Thymus (tissue), 14 donors: ENCODE measurements at places on chromosomes 2 and 18.

GRCh38 chr2:84963692-84964405, 7.1 kb upstream of the KCMF1 start:
- no peak for DNase-seq

DNA sequence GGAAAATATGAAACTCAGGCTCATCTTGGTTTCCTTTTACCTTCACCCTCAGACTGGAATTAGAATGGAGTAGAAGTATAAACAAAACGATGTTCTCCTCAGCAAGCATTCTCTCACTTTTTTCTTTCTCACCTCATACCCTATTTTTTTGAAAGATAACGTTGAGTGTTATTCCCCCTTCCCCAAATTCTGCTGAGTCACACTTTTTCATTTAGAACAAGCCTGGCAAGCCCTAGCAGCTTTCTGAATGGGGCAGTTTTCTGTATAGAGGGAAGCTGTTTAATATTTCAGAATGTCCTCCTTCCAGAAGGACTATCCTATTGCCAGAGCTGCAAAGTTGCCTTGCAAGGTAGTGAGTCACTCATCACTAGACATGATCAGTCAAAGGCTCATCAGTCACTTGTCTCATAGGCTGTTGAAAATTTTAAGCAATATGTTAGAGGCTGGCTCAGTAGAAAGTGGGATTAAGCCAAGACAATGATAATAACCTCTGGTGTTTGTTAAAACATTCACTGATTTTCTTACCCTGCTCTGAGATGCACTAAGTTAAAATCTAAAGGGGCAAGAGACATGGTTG, 416.1 kb downstream of the RNF144A start:
- no peak for DNase-seq

- DNase-seq, result peak; percentile 33
These were observed at the start of gene LGALSL for GRCh38 chr2:64453770-64454385. TSS of gene LGALSL (plus strand) at chr2:64454162. CDS start at chr2:64454546, 384 bp downstream.

DNA sequence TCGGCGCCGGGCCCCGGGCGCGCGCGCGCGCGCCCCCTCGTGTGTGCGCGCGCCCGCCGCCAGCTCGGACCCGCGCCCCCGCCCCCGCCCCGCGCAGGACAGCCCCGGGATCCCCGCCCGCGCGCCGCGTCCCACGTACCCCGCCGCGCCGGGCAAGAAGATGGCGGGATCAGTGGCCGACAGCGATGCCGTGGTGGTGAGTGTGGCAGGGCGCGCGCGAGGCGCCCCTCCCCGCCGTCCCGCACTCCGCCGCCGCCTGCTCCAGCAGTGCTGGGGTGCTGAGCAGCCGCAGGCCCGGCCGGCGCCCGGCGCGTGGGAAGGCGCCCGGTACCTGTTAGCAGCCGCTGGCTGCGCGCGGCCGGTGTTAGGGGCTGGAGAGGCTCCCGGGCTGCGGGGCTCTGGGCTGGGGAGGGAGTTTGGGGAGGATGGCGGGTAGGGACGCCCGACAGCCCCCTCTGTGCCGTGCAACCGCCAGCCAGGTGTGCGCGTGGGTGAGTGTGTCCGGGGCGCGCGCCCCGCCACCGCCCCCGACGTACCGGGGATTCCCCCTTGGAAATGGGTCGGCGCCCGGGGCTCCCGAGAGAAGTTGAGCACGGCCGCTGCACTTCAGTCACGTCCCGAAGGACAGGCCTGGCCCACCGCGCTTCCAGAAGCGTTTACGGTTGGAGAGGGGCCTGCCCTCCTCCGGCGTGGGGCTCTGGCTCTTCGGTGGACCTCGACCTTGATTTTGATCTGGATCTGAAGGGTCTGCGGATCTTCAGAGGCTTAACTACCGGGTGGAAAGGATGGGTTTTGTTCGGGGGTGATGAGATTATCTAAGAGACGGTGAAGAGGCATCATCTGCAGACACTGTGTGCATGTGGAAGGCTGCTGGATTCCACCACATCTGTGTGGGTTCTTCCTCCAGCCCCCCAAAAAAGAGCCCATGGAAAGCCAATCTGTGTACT, 697 bp downstream of the LGALSL start:
- no peak for DNase-seq

DNA sequence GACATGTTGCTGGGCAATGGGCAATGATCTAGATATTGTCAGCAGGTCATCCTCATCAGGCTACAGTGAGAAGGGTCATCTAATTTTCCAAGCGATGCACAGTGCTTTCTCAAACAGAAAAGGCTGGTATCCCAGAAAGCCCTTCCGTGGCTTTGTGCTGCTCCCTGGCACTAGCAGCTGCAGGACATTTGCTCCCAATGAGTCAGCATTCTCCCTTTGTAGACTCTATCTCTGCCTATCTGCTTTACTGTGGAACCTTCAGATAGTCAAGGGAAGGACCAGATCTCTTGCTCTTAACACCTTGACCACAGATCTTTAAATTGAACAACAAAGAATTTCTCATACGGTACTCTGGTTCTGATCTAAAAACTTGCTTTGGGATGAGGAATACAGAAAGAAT, 101.4 kb downstream of the CDH2 start:
- no peak for DNase-seq

- DNase-seq, result no peak
These were observed 19.2 kb upstream of the AP1S3 start for GRCh38 chr2:223856584-223856983.

DNA sequence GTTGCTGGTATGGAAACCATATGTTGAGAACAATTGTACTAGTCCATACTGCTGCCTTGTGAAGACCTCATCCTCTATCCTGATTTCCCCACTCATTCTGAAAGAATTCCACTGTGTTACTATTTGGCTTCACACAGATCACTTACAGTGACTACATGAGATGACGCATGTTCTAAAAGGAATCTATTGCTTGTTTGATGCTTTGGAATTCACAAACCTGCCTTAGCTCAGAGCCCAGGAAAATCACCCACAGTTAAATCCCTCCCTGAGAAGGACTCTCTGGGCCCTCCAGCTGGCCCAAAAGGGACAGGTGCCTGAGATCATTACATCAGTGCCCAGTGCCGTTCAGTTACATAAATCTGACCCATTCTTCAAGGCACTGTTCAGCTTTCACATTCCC, 45.3 kb downstream of the KLHL29 start:
- no peak for DNase-seq

- DNase-seq, result no peak
These were observed 108.1 kb downstream of the ARHGEF33 start for GRCh38 chr2:38997781-38998180.

DNA sequence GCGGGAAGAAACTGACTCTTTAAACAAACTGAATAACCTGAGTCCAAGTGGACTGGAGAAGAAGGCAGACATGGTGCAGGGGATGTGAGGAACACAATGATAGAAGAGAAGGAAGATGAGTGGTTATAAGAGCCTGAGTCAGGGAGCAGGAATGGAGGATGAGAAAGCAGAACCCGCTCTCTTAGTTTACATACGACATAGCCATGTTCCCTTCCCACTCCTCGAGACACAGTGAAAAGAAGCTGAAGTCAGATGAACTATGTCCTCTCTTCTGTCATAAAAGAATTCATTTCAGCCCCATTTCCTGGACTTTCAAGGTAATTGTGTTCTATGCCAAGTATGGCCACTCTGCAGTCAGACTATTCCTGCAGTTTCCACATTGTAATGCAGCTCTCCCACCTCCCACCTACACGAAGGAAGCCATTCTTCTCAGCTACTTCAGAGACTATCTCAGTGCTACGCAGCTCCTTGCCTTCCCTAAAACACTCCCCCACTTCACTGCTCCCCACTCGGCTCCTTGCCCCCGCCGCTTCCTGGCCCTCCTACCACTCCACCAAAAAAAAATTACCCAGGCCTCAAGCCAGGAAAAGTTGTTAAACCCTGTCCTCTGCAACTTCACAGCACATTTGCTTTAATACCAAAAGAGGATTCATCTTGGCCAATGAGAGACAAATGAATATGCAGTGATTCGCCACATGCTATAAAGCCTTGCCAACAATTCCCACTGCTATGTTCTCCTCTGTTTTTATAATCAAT, 323.4 kb upstream of the EPHA4 start:
- DNase-seq, result no peak

DNA sequence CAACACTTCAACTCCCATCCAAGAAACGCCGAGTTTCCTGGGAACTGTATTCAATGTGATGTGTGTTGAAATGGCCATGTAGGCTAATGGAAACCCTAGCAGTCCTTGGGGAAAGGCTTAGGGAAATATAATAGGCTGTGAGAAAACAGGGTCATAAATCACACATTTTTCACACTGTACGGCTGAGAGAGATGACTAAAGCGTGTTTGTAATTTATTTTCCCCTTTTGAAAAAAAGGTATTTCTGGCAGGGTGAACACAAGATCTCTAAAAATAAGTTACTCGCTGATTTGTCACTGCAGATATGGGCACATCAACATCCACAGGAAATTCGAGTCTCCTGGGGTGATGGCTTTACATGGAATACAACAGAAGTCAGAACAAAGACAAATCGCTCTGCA, 109.6 kb upstream of the ST6GAL2 start:
- DNase-seq, result no peak

DNA sequence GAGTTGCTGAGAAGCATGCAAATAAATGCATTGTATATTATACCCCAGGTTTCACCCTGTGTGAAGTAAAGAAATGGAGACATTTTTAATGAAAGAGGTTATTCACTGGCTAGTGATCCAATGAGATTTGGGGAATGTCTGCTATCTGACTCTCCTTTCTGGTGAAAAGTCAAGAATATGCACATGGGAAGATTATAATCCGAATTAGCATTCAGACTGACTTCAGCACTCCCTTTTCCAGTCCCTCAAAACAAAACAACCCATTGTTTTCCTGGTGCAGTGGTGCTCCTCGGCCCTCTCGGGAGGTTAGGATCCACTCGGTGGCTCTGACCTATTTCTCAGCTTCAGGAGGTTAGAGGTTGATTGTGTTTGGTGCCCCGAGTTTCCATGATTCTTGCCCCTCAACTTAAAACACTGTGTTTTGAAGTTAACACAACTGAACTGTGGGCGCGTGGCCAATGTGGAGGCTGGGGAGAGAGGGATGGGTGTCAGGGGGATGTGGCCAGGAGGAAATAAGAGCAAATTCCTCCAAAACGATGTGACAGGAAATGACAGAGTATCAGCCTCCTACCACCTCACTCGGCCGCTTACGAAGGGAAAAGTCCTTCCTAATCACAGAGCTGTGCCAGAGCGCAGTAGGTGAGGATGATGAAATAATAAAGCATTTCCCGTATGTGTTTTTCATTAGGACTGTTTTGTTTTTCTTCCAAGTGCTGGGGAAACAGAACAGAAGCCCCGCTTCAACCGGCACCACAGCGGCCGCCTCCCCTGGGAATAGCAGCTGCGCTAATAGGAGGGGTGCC, 440.1 kb downstream of the MTX2 start:
- DNase-seq, result no peak

GRCh38 chr2:26469092-26469710, 8.7 kb downstream of the OTOF start:
- no peak for DNase-seq

- no peak for DNase-seq
These were observed 522.2 kb upstream of the CNTNAP5 start for GRCh38 chr2:123502931-123503330.

- DNase-seq, result peak; percentile 10
These were observed 9.0 kb downstream of the DTNB start for GRCh38 chr2:25664183-25664964.

DNA sequence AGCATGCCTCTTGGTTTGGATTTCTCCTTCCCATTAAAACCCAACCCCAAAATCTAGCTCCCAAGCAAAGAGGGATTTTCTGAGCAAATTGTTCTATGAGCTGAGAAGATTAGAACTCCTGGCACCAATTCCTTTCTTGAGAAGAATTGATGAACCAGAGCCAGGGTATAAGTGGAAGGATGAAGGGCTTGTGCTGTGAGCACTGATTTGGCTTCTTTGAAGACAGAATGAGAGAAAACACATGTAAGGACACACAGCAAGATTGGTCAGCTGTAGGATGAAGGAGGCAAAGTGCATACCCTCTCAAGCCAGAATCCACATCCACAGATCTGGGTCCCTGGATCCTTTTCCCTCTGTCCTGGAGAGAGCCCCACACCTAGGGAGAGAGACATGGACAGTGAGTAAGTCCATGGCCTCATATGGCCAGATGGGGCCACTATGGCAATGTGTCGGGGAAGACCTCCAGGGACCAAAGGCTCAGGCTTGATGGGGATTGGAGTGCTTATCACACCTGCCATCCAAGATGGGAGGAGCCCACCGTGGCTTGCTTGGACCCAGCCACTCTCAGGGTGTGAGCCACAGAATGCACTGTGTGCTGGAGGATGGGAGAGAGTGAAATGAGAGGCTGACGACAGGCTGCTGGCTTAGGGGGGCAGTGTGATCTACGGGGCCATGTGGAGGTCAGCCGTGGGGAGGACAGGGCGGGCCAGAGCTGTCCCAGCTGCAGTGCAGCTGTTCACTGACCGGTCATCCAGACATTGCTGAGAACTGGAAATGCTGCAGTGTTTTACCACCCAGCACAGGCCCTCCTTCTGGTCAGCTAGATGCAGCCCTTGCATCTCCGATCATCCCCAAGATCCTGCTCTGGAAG, 339.8 kb downstream of the CYP26B1 start:
- no peak for DNase-seq

DNA sequence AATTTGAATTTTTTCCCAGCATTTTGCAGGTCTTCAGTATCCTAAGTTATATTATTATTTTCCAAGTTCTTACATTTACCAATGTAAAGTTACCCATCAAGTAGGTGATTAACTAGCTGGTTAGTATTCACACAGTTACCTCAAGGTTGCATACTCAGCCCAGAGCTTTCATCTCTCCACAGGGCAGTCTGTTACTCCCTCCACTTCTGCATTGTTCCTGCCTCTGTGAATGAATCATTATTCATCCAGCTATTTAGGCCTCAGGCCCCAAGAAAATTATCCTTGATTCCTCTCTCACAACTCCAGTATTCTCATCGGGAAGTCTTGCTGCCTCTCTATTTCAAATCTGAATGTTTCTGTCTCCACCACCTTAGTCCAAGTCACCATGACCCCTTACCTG, 92.2 kb downstream of the SMC6 start:
- no peak for DNase-seq

- no peak for DNase-seq
These were observed 491.2 kb upstream of the DDX18 start for GRCh38 chr2:117323331-117323730.

- peak; percentile 32 for DNase-seq
These were observed 217.2 kb downstream of the TNS1 start for GRCh38 chr2:217785544-217786045.

DNA sequence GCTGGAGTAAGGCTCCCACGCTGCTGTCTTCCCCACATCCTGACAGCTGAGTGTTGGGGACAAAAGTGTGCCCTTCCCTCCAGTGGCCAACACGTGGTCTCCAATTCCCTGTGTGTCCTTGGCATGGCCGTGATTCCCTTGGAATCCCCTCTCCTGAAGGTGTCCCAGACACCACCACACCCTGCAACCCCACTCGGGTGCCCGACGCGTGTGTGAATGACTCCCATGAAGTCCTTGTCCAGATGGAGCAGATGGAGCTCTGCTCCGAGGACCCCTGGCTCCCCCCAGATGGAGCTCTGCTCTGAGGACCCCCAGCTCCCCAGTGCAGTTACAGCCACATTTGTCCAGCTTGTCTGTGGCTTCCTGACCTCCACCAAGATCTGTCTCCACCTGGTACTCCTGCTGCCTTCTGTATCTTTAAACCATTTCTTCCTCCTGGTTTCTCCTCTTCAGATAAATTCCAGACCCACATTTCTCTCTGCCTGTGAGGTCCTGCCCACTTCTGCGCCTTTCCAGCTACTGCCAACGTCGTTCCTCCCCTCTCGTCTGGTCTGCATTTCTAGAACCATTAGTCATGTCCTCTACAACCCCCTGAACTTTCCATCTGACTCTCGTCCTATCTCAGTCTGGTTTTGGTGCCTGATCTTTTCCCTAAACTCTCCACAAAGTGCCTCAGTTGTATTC, 86.8 kb upstream of the PXDN start:
- DNase-seq, result no peak

GRCh38 chr2:206232287-206233035, 42.0 kb upstream of the ZDBF2 start:
- DNase-seq, result no peak
